ENCODE measurements at places on chromosomes 3 and 15.

DNA sequence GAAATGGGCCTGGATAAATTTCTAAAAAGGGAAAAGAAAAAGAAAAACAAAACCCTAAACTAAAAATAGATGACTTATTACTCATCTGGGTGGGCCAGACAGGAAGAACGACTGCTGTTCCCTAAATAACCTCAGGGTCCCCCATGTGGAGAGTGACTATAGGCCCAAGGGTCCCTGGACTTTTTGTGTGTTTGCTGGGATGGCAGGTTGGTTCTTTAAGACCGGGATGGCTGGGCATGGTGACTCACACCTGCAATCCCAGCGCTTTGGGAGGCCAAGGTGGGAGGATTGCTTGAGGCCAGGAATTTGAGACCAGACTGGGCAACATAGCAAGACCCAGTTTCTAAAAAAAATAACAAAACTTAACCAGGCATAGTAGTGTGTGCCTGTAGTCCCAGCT is 43.8 kb upstream of the TRA2B start:
- no peak for DNase-seq

- no peak for DNase-seq
These were observed 52.4 kb upstream of the BLM start for GRCh38 chr15:90664650-90665287.

- no peak for DNase-seq
These were observed 25.5 kb downstream of the SEC62 start for GRCh38 chr3:169992156-169992555.

GRCh38 chr15:57421551-57421950 is 45.2 kb downstream of the CGNL1 start:
- DNase-seq: no peak

DNA sequence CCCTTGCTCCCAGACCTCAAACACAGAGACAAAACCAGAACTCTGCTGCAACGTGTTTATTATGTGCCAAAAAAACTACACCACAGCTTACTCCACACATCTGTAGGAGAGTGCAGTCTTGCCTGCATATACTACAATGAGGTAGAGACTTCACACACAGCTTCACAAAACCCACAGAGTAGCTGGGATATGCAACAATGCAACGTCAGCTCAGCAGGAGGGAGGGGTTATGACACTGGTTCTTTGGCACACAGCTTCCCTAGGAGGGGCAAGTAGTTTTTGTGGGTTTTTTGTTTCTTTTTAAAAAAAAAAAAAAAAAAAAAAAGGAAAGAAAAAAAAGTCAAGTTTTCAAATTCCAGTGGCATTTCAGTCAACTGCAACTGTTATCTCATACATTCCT is 2.9 kb upstream of the RPS17 start:
- no peak for DNase-seq

DNA sequence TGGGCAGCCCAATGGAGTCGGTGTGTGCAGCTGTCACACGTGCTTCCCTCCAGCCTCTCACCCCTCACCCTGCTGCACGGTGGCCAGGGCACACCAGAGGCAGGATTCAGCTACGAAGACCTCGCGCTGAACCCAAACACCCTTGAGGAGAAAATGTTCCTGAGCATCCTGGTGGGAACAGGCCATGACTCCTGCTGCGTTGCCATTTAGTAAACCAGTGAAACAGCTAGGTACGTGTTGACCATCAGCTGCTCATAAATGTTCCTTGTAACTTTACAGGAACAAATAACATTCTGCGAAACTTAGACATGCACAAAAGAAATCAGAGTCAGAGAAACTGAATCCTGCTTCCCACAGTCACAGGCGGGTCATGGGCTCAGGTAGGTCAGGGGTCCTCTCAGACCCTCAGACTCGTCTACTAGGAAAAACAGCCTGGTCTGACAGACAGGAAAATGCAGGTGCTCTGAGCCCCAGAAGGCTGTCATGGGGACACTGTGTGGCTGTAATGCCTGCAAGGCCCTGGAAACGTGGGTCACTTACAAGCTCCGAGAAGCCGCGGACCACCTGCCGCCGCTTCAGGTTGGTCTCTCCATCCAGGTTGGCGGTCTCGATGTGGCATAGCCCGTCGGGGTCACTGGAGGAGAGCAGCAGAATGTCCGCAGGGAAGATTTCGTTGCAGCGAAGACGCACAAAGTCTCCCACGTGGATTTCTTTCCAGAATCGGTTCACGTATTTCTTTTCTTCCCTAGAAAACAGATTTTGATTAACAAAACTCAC is 82.5 kb downstream of the ATP10A start:
- no peak for DNase-seq

- DNase-seq: no peak
These were observed 60.5 kb downstream of the SLMAP start for GRCh38 chr3:57816471-57817095.

GRCh38 chr3:122719273-122719921 is 38.8 kb downstream of the PARP14 start:
- no peak for DNase-seq

DNA sequence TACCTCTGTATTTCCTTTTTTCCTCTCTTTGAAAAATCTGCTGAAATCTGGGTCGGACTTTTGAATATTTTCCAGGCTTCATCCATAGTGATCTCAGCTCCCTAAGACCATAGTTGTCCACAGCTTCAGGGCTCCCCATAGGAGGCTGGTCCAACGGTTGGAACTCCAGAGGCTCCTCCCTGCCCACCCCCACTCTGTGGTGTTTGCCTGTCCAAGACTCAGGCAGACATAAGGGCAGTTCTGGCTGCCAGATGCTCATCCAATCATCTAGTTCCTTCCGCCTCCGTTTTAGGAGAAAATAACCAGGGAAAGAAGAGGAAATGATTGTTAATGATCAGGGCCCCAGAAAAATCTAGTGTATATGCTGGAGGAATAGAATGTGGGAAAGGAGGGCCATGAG is 27.9 kb upstream of the PRTG start:
- DNase-seq: no peak

DNA sequence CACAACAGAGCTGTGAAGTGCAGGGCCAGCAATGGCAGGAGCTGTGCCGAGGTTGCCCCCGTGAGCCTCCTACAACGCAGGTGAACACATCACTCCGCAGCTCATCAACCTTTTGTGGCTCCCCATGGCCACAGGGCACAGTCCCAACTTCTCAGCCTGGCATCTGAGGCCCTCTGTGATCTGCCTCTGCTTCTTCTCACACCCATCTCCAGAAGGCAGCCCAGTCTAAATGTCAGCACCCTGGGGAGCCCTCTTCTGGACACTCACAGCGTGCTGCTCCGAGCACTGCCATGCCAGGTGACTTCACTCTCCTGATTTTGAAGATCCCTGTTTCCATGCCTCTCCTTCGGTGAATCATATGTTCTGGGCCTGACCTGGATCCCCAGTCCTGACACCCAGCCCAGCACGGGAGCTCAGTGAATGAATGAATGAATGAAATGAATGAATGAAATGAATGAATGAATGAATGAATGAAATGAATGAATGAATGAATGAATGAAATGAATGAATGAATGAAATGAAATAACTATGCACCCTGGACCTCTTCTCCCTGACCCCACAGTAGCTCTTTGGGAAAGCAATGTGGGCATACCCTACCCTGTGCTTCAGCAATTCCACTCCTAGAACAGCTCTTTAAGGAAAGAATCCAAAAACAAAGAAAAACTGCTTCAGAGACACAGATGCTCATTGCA is 17.9 kb upstream of the SKIC8 start:
- DNase-seq: no peak

- no peak for DNase-seq
These were observed 18.0 kb upstream of the PLXND1 start for GRCh38 chr3:129624347-129625071.

- peak; percentile 39 for DNase-seq
These were observed 762 bp downstream of the CTNNB1 start for GRCh38 chr3:41199866-41200668.

GRCh38 chr3:48429317-48429959 is 448 bp downstream of the PLXNB1 start:
- peak; percentile 62 for DNase-seq

DNA sequence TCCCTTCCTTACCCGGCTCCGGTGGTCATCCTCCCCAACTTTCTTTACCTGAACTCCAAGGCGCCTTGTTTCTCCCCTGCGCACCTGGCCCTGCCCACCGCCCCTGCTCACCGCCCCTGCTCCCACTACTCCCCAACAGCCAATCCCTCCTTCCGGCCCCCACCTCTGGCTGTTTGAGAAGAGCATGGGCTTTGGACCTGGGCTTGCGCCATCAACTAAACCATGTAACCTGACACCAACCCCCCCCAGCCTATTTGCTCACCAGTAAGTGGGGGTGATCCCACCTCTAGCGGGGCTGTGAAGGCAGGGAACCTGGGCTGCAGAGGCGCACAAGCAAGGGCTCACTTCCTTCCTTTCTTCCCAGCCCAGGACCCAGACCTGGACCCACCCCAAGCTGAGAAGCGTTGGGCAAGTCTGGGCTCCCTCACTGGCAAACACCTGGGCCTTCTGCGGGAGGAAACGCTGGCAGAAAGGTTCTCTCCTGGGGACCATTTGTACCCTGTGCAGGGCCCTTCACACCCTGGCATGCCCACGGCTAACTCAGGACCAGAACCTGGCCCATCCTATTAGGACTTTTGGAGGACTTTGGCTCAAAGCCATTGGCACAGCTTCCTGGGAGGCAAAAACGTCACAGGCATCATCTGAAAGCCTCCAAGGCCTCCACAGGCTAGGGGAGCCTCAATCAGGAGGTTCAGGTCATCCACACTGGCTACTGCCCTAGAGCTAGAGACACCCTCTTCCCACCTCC is at the start of gene PLXNB1:
Gene PLXNB1 (minus strand): TSS at position 127 of the 748 bp plus-strand sequence. CDS start 5,475 bp downstream, outside the sequence.
- DNase-seq: no peak

GRCh38 chr15:43249236-43249635 is 17.5 kb downstream of the TGM5 start:
- no peak for DNase-seq

DNA sequence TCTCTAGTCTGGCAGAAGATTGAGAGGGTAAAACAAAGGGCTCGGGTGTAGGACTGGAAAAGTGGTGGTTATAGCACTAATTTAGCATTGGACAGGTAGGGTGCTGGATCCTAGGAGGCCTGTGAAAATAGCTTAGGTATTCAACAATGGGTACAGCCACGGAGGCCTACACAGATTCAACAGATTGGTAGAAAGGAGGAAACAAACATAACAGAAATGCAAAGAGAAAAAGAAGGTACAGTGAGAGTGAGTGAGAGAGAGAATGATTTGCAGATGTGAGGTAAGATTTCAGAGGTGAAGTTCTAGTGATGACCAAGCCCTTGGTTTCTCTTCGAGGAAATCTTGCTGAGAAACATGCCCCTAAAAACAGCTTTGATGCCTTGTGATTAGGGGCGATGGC is 37.9 kb downstream of the ADIPOQ start:
- DNase-seq: no peak

- no peak for DNase-seq
These were observed 3.4 kb downstream of the TMCC1 start for GRCh38 chr3:129890125-129890524.

DNA sequence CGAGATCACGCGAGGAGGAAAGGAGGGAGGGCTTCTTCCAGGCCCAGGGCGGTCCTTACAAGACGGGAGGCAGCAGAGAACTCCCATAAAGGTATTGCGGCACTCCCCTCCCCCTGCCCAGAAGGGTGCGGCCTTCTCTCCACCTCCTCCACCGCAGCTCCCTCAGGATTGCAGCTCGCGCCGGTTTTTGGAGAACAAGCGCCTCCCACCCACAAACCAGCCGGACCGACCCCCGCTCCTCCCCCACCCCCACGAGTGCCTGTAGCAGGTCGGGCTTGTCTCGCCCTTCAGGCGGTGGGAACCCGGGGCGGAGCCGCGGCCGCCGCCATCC is 1.1 kb upstream of the SETD5 start:
- peak; percentile 82 for DNase-seq

DNA sequence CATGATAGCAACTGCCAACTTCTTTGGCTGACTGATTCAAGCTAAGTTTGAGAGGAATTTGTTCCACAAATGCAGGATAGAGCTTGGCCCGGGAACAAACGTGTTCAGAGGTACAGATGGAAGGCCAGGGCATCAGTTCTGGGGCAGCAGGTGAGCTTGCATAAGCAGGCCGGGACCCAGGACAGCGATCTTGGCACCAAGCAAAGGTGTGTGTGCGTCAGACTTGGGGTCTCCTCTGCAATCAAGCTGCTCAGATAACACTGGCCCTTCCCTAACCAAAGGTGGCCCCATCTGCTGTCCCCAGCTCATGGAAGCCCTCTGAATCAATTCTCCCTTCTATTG is 155.6 kb downstream of the MEGF11 start:
- DNase-seq: no peak

DNA sequence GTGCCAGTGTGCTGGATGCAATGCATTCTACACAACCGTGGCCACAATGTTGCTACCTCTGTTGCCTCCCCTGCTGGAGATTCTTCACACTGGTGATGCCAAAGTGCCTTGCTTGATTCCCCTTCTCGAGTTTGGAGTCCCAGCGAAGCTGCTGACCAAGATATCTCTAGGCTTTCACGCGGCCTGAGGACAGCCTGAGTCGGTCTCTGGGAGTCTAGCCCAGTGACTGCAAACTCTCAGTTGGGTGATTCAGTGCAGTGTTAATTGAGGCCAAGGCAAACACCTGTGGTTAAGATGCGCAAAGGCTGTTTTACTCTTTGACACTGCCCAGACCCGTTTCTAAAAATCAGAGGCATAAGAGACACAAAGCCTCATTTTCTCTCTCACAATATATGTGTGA is 434.4 kb downstream of the NR2F2 start:
- no peak for DNase-seq

- DNase-seq: no peak
These were observed 60.9 kb downstream of the ASB7 start for GRCh38 chr15:100663086-100663914.

GRCh38 chr3:169668957-169669741 is 5.6 kb upstream of the MECOM start:
- DNase-seq: no peak

DNA sequence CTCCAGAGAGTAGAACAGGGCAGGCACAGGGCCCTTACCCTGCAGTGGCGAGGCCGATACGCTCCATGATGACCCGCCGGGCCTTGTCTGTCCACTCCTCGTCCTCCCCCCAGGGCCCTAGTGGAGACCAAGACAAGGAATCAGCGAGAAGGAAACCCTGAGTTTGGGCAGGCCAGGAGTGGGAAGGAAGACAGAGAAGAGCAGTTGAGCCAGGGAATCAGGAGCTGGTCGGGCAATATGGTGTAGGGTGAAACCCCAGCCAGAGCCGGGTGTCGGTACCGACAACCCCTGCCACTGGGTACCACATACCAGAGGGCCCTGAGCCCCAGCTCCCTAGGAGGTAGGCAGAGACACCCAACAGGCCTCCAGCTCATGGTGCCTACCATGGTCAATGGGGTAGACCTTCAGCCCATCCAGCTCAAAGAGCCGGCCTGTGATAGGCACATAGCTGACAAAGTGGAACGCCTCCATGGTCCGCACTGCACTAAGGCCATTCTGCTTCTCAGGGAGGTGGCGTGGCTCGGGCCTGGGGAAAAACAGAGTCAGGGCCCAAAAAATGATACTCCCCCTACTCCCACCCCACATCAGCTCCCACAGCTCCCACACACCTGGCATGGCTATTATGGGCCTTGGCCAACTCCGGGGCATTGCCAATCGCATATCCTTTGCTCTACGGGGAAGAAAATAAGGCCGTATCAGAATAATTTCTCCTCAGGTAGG is 38.0 kb downstream of the SEMA3G start:
- DNase-seq: no peak

DNA sequence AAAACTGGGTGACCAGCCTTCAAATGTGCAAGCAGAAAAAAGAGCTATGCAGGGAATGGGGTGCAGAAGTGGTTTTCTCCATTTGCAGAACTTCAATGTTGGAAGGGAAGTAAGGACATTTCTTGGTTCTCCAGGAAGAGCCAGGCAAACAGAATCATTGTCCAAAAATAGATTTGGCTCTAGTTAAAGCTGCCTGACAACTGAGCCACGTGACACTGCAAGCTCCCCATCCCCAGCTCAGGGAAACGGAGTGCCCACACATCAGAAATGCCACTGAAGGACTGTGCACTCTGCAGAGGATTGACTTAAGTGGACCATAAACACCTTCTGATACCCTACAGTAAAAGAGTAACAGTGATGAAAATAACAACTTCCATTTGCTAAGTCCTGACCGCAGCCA is 195.6 kb upstream of the NSMCE3 start:
- no peak for DNase-seq

Measured in effector memory CD4-positive, alpha-beta T cell (primary cell).